ENCODE measurements at places on chromosomes 2 and 18.

GRCh38 chr2:165561516-165561915 is 92.0 kb downstream of the CSRNP3 start:
- DNase-seq: no peak

DNA sequence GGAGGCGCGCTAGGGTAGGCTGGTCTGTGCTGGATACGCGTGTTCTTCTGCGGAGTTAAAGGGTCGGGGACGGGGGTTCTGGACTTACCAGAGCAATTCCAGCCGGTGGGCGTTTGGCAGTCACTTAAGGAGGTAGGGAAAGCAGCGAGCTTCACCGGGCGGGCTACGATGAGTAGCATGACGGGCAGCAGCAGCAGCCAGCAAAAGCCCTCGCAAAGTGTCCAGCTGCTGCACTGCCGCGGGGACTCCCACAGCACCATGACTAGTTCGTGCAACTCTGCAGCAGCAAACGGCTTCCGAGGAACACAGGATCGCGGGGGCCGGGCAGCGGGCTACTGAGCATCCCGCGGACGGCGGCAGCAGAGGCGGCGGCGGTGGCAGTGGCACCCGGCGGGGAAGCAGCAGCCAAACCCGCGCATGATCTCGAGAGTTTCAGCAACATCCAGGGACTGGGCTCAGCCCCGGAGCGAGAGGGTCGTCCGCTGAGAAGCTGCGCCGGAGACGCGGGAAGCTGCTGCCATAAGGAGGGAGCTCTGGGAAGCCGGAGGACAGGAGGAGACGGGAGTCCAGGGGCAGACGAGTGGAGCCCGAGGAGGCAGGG is 368 bp downstream of the TMEFF2 start:
- DNase-seq: no peak

DNA sequence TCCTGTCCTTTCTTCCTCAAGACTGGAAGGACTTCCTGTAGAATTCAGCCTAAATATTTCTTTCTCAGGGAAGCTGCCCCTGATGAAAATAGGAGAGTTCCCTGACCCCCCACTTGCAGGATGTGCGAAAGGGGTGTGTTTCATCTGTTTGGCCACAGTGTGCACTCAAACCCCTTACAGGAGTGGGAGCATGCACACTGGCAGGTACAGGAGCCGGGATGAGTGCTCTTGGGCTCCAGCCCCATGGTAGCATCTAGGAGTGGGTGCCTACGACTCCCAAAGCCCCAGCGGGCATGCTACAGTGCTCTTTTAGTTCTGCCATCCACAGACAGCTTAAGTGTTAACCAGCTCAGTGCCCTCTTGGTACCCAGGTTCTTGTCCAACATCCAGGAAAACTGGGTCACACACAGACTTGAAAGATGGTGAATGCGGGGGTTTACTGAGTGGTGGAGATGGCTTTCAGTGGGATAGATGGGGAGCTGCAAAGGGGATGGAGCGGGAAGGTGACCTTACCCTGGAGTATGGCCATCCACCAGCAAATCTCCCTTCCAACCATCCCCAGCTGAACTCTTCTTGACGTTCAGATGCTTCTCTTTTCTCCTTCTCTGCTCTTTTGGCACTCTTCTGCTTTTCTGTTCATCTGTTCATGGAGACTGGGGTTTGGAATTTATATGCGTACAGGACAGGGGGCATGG is 295.0 kb upstream of the NCKAP5 start:
- DNase-seq: no peak

- no peak for DNase-seq
Observed at GRCh38 chr2:174760845-174761473, 3.3 kb downstream of the CHRNA1 start.

DNA sequence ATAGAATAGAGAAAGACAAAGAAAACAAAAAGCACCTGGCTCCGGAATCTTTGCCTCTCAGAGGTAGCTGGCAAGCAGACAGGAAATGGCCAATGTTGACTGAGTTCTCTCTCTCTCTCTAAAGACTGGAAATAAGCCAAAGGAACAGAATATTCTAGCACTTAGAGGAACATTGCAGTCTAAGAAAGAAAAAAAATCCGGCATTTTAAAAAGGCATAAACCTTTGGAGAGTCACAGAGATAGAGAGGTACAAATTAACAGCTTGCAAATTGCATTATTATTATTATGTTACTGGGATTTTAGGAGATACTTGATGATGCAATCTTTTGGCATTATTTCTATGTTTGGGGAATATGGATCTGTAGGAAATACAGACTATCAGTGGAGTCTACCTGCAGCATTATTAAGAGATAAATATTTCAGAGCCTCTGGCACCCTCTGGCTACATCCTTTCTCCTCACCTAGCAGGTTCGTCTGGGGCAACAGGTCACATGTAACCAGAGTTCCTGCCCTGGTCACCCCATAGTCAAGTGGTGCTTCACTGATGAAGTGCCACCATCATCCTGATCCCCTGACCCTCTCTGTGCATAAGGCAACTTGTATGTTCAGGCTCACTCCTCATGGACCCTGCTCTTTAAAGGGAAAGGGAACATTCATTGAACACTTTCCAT is 318.9 kb upstream of the ACVR2A start:
- no peak for DNase-seq

DNA sequence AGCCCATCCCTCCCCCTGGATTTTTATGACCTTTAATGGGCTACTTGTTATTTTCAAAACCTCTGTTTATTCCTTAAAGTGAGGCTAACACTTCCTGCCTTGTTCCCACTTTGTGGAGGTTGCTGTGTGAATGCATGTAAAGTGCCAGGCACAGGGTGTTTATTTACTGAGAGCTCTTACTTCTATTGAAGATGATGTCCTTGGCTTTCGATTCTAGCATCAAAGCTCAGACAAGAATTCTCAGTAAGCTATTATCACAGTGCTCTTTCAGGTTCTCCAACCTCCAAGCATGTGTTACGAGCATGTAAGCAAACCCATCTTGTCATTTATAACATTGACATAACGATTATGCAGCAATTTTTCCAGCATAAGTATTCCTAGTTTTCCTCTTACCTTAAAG is 44.2 kb downstream of the DPYSL5 start:
- DNase-seq: no peak

- DNase-seq: no peak
Observed at GRCh38 chr2:30867385-30867784, 60.1 kb upstream of the CAPN13 start.

- DNase-seq: no peak
Observed at GRCh38 chr2:173187941-173188788, 112.5 kb downstream of the MAP3K20 start.

DNA sequence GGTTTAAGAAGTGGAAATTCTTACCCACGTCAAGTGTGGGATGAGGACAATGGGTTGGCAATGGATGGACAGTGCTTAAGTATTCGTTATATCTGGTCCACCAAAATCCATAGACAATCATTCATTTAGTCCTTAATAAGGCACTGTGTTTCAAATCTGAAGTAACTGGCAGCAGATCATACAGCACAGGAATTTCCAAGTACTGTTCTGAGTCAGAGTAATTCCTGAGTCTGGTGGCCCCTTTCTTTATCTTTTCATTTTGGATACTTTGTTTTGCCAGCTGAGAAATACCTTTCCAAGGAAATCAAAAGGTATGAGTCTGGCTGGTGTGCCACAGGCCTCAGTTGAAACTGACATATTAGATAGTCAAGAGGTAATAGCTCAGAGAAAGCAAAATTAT is 31.4 kb upstream of the CCDC102B start:
- DNase-seq: no peak

- no peak for DNase-seq
Observed at GRCh38 chr2:147223119-147223518, 621.7 kb upstream of the ACVR2A start.

DNA sequence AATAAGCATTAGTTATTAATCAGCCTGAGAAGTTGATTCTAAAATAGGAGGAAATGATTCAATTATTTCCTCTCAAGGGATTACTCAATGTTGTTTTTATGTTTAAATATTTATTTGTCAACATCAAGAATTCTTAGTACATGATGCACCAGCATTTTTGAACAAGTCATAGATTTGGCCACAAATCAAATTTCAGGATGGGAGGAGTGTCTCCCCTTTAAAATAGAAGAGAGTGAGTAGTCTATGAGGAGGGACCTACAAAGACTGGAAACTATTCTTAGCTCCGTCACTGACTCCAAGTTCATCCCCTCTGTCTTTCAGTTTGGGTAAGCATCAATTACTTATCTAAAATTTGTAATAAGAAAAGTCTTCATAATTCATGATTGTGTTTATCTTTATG is 18.6 kb upstream of the IL18R1 start:
- no peak for DNase-seq

DNA sequence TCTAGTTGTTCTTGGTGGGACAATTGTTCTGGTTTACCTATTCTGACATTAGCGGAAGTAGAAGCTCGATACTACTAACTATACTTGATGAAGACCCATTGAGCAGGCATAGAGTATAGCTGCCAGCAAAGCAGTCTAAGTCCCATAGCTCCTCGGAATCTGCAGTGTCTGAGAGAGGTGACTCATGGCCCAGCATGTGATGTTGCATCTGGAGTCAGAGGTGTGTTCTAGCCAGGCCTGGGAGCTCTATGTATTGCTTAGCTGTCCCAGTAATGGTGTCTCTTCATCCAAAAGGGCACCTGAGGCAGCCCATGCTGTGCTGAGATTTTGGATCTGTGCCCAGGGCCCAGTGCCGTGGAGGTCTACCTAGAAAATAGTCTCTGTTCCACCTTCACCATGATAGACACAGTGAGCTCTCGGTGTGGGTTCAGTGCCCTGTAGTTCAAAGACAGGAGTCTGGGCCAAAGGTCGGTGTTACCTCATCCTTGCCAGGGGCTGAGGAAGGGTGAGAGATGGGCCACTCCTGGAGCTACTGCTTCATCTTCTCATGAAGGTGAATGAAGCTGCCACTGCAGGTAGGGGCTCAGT is 47.3 kb downstream of the MEX3C start:
- no peak for DNase-seq

- DNase-seq: peak; percentile 29
Observed at GRCh38 chr2:178863856-178864620, 56.8 kb upstream of the TTN start.

GRCh38 chr2:101415884-101416283 is 28.6 kb upstream of the CREG2 start:
- DNase-seq: no peak

GRCh38 chr2:159124441-159124911 is 156.0 kb downstream of the TANC1 start:
- DNase-seq: no peak

- DNase-seq: no peak
Observed at GRCh38 chr2:177692042-177692782, 299.6 kb downstream of the AGPS start.

- DNase-seq: no peak
Observed at GRCh38 chr2:173407646-173408045, 53.0 kb downstream of the CDCA7 start.

GRCh38 chr2:66013456-66013855 is 421.5 kb upstream of the MEIS1 start:
- no peak for DNase-seq

DNA sequence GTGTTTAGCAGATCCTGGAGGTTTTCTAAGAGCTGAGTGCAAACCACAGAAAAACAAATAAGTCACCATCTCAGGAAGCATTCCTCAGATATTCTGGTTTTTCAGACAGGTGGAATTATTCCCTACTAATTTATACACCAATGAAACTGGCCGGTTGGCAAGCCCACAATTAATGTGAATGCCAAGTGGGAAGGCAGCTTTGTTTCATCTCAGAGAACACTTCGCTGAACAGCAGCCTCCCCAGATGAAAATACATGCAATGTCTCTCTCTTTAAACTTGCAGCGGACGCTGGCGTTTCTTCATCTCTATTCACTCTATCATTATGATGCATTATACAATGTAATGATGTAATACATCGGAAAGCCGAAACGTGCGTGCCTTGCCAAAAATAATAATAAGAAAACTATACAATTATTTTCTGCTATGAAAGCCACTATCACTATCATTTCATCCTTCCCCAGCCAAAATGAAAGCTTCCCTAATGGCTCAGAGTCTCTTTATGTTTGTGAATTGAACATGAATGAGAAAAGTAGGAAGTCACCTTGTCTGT is 649.4 kb downstream of the BCL11A start:
- no peak for DNase-seq

- DNase-seq: no peak
Observed at GRCh38 chr2:78721355-78722033, 304.0 kb upstream of the REG3G start.

- peak; percentile 16 for DNase-seq
Observed at GRCh38 chr2:232571026-232571474, 20.6 kb downstream of the EIF4E2 start.

DNA sequence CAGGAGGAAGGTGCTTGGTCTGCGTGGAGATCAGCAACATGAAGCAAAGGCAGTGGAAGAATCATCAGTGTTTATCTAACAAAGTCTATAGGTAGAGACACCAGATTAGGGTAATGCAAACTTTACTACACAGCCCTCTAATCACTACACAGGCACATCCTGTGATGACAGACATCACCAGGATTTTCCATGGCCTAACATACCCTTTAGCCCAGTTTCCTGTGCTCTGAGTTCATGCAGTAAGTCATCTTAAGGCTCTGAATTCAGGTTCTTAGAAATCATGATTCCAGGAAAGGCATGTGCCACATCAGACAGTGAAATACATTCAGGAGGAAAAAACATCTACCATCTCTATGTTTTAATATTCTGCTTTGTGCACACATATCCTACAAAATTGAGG is 708.5 kb upstream of the SLC8A1 start:
- DNase-seq: no peak

DNA sequence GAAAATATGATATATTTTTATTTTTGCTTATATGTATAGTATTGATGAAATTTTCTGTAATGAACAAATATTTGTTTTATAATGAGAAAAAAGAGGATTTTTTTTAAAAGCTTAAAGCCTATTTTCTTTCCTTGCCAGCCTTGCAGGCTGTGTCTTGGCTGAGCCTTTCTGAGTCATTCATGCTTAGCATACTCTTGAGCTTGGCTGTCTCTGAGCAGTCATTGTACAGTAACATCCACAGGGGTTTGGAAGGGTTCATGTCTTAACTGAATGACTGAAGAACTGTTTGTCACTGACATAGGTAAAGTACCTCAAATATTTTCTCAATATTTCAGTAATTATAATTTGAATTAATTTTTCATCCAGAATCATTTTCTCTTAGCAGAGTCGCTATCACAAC is 49.3 kb downstream of the GPR39 start:
- DNase-seq: no peak

GRCh38 chr2:42095923-42096408 is 48.1 kb downstream of the PKDCC start:
- DNase-seq: no peak

GRCh38 chr2:204059016-204059415 is 122.5 kb downstream of the ICOS start:
- no peak for DNase-seq
